ENCODE measurements at places on chromosomes 1 and 21.

DNA sequence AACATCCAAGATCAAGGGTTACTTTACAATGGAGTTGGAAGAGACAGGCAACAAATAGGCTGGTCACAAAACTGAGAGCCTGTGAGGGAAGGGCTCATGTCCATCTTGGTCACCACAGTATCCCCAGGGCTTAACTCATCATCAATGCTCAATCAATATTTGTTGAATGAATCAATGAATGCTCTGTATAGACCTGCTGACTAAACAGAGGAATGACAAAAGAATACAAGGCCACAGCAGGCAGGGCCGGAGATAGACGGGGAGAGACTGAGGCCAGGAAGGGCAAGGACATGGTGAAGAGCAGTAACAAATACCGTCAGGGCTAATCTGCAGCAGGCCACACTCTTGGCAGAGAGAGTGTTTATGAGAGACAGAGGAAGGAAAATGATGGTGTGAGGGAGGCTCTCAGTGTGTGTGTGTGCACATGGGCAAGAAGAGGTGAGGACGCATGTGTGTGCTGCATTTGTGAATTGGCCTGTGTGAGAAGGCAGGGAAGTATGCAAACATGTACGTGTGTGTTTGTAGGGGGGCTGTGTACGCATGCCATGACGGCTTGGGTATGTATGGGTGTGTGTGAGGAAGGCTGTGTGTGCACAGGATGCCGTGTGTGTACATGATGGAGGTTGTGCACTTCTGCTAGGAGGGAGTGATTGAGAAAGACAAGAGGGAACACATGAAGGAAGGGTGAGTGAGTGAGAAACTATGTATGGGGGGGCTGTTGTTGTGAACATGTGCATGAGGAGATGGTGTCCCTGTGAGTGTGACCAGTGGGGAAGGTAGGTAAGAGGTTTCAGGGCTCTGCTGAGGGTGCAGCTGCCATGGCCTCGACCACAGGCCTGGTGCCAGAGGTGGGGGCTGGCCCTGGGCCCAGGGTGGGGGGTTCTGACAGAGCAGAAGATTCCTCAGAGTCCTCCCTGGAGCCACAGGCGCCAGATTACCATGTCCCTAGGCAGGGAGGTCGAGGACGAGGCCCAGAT lies 15.4 kb downstream of the AHDC1 start:
- DNase-seq = no peak

DNA sequence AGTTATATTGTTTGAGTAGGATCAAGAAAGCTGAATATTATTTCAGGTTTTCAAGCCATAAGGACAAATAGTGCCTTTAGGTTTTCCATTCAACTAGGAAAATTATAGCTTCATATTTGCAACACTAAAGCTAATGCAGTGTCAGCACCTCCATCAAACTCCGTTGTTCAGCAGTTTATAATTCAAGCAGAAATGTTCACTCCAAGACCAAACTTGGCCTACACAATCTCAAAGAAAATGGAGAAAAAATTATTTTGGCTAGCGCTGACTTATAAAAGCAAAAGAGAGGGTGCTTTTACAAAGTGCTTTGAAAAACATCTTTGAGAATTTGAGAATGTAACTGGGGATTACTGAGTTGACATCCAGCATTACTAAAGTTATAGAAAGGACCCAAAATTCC lies 1.4 kb downstream of the SPAG17 start:
- DNase-seq = no peak

GRCh38 chr1:210709701-210710100 lies 381.0 kb downstream of the HHAT start:
- DNase-seq = no peak

DNA sequence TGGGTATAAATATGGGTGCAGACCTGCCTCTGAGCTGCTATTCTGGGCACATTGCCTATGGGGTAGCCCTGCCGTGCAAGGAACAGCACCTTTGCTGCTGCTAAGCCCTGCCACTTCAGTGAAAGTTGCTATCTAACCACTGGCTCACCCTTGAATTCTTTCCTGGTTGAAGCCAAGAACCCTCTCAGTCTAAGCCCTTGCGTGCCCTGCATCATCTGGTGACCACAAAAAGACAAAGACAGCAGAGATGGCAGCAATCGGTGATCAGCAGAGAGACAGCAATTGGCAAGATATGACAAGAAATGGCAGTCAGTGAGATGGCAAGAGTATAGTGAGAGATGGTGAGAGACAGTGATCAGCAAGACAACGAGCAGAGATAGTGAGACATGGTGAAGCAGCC lies 418.3 kb downstream of the MATN1 start:
- no peak for DNase-seq

- DNase-seq = no peak
These were observed 94.4 kb upstream of the COL6A1 start for GRCh38 chr21:45887120-45887611.

- no peak for DNase-seq
These were observed 8.2 kb downstream of the KIF2C start for GRCh38 chr1:44747878-44748277.

- DNase-seq = peak; percentile 7
These were observed 20.0 kb upstream of the FCER1A start for GRCh38 chr1:159282118-159282517.

- DNase-seq = no peak
These were observed 4.0 kb upstream of the CD46 start for GRCh38 chr1:207747627-207748492.

DNA sequence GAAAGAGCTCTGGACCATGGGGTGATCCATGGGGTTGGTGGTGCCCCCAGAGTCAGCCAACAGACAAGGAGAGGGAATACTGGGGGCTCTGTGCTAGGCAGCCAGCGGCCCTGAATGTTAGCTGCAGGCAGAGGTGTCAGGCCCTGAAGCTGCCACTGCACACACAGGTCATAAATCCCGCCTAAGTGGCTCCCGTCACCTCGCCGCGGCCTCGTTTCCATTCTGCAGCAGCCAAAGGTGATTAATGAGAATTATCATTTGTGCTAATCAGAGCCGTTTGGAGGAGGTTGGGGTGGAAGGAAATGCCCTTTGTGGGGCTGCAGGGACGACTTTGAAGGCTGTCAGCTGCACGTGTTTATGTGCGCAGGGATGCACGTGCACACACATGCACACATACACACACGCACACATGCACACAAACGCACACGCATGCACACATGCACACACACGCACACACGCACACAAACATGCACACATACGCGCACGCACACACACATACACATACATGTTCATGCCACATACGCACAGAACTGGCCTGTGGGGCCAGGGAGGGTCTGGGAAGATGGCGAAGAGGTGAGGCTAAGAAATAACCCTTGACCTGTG lies 88.8 kb upstream of the ARHGEF16 start:
- DNase-seq = no peak

GRCh38 chr1:99218572-99218971 lies 45.7 kb upstream of the PLPPR4 start:
- DNase-seq = no peak

DNA sequence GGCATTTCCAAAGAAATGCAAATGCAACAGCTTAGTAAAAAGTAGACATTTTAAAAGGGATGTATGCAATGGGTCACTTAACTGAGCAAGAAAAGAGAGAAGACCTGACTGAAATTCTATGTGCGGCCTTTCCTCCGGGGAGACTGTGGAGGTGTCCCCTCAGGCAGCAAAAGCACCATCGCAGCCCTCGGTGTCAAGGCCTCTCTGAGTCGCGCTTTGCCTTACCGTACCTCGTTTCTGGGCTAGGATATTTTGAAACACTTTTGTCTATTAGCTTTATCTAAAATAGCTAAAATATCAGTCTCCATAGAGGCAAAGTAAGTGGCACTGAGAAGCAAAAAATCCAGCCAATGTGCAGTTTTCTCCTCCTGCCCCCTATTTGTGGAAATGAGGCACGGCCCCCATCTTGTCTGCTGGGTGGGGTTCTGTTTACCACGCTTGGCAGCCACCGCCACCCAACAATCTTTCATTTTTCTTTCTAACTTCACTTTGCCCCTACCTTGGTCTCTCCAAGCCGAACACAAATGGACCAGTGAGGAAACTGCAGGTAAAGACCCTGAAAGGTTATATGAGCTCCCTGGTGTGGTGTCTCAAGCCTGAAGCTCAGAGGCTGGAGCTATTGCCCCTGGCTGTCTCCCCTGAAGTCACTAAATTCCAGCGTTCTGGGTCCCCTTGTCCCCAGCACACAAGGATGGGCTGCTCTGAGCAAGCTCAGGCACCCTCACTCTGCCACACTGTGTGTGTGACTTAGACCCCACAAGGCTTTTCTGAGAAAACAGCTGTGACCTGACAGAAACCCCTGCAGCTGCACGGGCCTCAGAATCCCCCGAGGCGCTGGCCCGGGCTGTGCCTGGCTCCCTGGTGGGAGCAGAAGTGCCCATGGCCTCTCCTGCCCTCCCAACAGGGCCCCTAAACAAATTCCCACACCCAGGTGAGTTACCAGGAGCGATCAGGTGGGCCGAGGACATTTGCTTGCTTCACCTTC lies 1.6 kb downstream of the CD247 start:
- no peak for DNase-seq

DNA sequence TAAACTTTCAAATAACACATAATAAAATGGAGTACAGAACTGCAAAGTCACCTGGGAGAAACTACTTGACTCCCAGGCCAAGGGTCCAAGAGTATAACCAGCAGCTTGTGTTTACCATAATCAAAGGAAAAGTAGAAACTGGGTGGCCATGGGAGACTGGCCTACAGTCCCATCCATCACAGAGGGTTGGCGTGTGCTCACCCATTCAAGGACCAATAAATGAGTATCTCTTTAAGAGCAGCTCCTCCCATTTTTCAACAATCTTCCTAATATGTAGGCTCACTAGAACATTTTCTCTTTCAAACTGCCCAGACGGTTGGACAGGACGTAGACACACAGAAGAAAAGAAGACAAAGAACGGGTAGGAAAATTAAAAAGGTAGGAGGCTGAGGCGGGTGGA lies at the start of gene FMO3:
FMO3 (plus strand) TSS at position 302 of the 400 bp plus-strand sequence. CDS start 1,754 bp downstream, outside the sequence.
- DNase-seq = no peak

DNA sequence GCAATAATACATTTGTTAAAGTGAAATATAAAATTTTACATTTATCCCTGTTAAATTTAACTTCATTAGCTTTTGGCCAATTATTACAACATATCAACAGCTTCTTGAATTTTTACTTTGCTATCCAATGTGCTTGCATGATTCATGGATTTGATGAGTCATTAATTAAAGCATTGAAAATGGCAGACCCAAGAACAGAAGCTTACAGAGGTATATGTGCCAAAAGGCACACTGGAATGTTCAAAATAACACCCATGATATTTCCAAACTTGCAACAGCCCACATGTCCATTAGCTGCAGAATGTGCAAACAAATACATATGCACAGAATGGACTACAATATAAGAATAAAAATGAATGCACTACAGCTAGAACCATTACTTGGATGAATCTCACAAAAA lies 76.4 kb upstream of the MAN1A2 start:
- no peak for DNase-seq

- DNase-seq = no peak
These were observed 1031.6 kb downstream of the KCNT2 start for GRCh38 chr1:195576641-195577040.

DNA sequence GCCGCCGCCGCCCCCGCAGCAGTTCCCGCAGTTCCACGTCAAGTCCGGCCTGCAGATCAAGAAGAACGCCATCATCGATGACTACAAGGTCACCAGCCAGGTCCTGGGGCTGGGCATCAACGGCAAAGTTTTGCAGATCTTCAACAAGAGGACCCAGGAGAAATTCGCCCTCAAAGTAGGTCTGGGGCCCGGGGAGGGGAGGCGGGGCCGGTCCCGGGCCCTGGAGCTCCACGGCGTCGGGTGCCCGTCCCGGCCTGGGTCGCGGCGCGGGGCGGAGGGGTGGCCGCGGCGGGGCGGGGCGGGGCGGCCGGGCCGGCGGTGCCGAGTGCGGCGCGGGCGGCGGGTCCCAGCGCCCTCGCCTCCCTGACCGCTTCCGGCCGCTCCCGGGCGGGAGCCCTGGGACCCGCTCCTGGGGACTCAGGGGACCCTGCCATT lies 646 bp downstream of the MAPKAPK2 start:
- DNase-seq = peak; percentile 64

Measured in urothelium cell line (cell line).